ENCODE measurements at places on chromosomes 11 and 22.

- no peak for DNase-seq
Measured at GRCh38 chr11:126290887-126291286, 8.0 kb downstream of the TIRAP start.

- DNase-seq, result no peak
Measured at GRCh38 chr11:67665541-67666302, 8.7 kb downstream of the ALDH3B2 start.

- DNase-seq, result no peak
Measured at GRCh38 chr11:131136486-131136885, 220.2 kb upstream of the SNX19 start.

DNA sequence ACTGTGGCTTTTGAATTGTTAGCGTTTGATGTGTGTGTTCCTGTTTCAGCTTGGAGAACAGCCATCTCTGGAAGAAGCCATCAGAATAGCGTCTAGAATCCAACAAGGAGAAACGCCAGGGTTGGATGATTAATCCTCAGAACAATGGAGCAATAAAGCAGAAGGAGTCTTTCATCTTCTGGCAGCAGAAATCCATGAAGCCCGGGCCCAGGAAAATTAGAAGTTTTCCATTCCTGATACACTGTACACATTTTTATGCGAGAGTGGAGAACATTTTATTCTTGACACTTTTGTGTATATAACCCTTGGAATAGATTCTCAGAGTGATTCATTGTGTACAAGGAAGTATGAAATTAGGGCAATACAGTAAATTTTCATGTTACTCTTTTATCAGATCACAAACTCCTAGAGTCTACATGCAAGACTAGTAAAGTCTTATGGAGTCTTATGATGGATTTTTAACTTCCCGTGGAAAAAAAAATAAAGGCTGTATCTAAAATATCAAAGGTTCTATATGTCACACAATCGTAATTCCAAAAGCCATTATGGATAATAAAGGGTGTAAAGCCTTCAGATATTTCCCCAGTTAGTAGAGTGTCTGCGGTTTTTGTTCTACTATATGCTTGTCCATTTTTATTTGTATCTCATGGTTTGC is 45.9 kb upstream of the WEE1 start:
- no peak for DNase-seq

DNA sequence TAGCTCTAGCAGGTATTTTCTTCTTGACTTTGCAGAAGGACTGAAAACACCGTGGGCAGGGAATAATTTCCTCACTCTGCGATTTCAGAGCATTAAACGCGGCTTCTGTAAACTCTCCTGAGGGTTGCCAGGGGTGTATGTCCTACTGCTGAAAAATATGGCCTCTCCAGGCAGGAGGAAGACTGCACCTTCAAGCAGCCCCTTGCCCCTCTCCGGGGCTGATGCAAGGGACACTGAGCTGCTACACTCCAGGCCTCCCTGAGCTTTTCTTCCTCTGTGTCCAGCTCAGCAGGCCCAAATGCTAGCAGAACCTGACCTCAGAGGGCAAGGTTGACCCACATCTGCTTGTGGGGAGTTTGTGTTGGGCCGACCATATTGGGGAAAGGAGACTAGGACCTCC is 2.2 kb downstream of the CD6 start:
- no peak for DNase-seq

DNA sequence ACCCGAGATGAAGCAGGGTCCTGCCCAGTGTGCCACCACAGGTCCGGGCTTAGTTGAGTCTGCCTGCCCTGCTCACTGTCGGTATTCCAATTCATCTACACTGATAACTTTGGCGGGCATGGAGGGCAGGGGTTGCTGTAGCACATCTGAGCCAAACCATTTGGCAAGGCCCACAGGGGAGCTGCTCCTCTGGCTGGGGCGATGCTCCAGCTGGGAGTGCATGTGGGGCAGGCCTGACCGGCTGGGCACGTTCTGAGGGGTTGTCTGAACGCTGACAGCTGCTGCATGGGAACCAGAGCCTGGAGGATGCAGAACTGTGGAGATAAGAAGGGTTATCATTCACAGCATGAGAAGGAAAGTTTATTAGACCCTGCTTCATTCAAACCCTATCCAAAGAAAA is 40.4 kb downstream of the DRG1 start:
- no peak for DNase-seq

- no peak for DNase-seq
Measured at GRCh38 chr11:71532036-71532610, 5.1 kb downstream of the KRTAP5-7 start.

GRCh38 chr11:126696982-126697381 is 303.6 kb downstream of the KIRREL3 start:
- DNase-seq, result no peak

GRCh38 chr11:76269247-76269646 is 62.9 kb upstream of the WNT11 start:
- DNase-seq, result no peak

DNA sequence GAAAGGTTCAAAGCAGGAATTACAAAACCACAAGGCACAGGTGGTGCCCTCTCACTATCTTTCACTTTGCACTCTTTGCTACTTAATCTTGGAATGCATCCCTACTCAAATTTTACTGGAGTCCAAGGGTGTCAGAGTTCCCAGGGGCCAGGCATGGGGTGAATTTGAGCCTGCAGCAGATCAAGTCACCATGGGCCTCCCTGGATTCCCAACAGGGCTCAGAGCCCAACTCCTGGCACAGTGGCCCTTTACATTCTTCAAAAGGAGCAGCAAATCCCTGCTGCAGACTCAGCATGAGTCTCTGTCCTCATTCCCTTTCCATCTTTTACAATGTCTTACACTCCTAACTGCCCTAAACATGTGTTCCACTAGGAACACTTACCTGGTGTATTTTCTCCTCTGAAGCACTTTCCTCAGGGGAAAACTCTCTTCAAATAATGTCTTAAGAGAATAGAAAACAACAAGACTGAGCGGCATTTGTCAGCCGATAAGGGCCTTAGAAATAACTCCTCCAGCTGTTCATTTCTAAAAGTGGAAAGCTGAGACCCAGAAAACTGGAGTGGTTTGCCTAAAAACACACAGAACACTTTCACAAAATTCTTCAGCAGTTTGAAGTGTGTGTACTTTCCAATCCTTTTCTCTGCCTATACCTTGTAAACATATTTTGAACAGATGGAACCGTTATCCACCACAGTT is 596.0 kb downstream of the INSC start:
- DNase-seq, result no peak

- no peak for DNase-seq
Measured at GRCh38 chr11:132052904-132053303, 682.5 kb downstream of the NTM start.

DNA sequence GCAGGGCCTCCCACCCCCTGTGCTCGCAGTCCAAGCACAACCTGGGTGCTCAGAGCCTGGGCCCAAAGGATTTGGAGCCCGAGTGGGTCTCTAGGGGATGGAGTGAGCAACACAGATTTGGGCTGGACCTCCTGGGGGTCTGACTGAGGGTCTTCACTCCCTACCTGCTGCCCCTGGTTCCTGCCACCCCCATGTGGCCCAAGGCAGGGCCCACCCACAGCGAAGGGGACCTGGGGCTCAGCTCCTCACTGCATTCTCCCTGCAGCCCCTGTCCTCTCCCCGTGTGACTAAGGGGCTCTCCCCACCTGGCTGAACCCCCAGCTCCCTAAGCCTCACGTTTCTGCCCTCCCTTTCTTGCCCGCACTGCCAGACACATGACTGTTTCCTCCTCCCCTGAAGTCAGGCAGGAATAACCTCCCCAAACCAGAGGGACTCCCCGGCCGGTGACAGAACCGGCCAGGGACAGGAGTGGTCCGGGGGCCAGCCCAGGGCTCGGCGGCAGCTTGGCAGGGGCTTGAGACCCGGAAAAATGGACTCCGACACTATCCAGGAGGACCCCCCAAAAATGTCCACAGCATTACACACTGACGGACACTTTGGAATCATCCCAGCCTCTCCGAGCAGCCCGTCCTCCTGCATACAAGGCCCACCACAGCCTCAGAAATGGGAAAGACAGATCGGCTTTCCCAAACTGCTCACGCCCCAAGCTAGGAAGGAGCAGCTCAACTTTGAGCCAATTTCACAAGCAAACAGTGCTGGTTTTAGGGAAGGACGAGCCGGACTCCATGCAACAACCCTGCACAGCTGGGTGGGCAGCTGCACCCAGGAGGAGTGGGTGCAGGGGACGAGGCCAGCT is 57.8 kb downstream of the BRD1 start:
- no peak for DNase-seq

DNA sequence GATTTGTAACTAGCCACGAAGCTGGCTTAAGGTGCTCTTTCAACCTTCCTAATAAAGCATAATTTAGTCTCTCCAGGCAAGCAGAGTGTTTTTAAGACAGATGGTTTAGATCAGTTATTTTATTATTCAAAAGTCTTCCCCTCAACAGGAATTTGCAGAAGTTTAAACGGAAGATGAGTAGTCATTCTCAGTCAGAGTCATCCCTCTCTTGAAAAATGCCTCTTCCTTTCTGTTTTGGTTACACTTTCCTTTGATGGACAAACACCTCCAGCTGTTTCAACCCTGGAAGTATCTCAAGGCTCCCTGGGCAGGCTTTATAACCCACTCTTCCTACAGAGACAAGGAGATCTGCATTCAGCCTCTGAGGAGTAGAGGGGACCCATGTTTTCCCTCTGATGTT is 60.3 kb upstream of the POU2AF2 start:
- DNase-seq, result no peak

DNA sequence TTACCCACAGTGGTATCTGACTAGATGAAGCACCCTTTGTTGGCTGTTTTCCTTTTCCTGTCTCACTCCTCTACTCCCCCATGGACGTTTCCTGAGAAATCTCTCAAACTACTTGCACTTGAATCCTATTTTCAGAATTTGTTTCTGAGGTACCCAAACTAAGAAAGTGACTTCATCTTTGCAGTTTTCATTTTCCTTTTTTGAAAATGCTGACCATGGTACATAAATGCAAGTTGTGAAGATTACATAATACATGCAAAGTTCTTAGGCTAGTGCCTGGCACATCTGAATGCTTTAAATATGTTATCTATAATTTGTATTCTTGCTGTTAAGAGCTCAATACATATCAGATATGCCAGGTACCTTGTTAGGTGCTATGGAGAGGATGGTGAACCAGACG is 644.7 kb upstream of the TENM4 start:
- no peak for DNase-seq

DNA sequence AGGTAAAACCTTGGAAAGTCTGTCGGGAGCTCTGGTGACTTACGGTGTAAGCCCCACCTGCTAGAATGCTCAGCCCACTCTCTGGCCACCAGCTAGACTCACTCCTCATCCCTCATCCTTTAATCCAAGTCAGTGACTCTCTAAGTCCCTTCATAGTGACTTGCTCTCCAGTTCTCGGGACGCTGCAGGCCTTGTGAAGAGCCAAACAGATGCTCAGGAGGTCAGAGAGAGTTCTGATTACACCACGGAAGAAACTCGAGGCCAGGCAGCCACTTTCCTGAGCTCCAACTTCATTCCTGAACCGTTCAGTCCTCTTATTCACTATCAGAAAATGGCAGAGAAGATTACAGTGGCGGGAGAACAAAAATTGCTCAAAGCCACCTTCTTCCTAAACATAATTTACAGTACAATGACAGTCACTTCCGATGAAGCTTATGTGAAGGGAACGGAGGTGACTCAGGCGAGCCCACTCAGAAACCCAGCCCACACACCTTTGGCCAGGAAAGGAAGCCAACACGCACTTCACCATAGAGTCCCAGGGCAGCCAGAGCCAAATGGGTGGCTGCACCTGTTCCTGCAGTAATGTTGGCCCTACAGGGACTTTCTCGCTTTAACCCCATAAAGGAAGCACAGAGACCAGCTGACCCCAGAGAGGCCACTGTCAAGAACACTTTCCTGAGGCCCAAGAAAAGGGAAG is 100.4 kb downstream of the GALNT18 start:
- DNase-seq, result no peak

GRCh38 chr11:117061256-117061655 is 37.0 kb downstream of the SIK3 start:
- DNase-seq, result no peak

- DNase-seq, result no peak
Measured at GRCh38 chr11:86442827-86443226, 68.1 kb downstream of the CCDC81 start.

- no peak for DNase-seq
Measured at GRCh38 chr22:22697377-22698117, 53.1 kb downstream of the GGTLC2 start.

GRCh38 chr11:104015649-104016415 is 20.6 kb upstream of the DDI1 start:
- DNase-seq, result no peak

GRCh38 chr11:34033399-34033798 is 18.1 kb upstream of the CAPRIN1 start:
- no peak for DNase-seq

DNA sequence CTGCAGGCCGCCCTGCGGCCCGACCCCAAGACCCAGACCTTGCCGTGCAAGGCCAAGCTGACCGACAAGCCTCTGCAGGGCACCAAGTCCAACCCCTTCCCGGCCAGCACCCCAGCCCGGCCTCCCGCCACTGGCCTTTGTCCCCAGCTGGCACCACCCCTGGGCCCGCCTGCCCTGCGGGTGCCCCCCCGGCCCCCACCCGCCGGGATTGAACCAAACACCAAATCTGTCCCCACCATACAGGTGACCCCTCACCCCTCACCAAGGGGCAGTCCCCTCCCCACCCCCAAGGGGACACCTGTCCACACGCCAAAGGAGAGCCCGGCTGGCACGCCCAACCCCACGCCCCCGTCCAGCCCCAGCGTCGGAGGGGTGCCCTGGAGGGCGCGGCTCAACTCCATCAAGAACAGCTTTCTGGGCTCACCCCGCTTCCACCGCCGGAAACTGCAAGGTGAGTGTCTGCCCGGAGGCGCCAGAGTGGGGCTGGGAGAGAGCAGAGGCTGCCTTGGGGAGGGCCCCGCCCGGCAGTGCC is 36.2 kb downstream of the MOB2 start:
- no peak for DNase-seq

- no peak for DNase-seq
Measured at GRCh38 chr11:32006799-32007388, 84.0 kb upstream of the RCN1 start.

GRCh38 chr11:96204721-96205459 is 138.1 kb downstream of the MAML2 start:
- DNase-seq, result no peak

- DNase-seq, result no peak
Measured at GRCh38 chr11:12695221-12695794, 21.1 kb downstream of the TEAD1 start.

DNA sequence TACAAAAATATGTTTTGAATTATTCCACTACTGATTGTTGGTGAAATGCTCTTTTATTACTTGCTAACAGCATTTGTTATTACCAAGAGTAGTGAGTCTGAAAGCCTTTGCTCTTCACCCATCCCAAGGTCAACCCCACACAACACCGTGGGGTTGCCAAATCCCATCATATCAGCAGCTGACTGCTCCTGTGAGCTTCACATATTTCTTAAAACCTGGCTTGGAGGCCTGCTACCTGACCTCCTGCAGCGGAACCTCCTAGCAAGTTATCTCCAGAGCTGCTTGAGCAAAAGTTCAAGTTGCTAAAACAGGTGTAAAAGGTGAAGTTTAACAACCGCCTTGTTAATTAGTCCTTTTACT is 20.1 kb upstream of the EIF3M start:
- DNase-seq, result no peak

- no peak for DNase-seq
Measured at GRCh38 chr11:129639300-129639699, 176.3 kb upstream of the TMEM45B start.
